Left lobe of liver (tissue), 2 donors: ENCODE measurements at places on chromosomes 2 and 18. TPM values are rescaled to one million over a fixed set of nuclear protein-coding genes. Genes with fewer than 3 reads are reported as not detected.
A peak's percentile ranks its signal among the peaks of the same experiment; 100 is the strongest.

RIT2 gene
- total RNA-seq = not detected

UGT1A4 gene
- 454 TPM for total RNA-seq

ZCCHC2 gene
- total RNA-seq = 23.9 TPM

DRC1 gene
- not detected for total RNA-seq

GRCh38 chr2:203280428-203281064 lies 41.7 kb downstream of the CYP20A1 start:
- no peak for DNase-seq

CHMP1B gene
- 12.9 TPM for total RNA-seq

ZBTB7C gene
- total RNA-seq = 1.2 TPM

MYO7B gene
- total RNA-seq = 0.63 TPM

DNA sequence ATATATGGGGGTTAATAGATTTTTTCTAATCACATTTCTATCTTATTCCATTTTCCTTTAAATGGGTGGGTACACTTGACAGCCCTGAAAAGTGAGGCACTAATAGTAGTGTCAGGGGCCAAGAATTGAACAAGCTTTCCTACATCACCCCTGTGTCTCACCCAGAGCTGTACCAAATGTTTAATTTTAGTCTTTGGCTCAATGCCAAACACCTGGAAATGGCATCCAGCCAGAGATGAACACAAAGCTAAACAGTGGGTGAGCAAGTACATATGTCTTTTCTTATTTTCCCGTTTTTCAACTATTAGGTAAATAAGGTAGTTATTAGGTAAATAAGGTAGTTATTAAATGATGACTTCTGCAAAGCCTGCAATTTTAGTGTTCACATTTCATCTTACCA lies 276.3 kb upstream of the ERBB4 start:
- no peak for DNase-seq

DNA sequence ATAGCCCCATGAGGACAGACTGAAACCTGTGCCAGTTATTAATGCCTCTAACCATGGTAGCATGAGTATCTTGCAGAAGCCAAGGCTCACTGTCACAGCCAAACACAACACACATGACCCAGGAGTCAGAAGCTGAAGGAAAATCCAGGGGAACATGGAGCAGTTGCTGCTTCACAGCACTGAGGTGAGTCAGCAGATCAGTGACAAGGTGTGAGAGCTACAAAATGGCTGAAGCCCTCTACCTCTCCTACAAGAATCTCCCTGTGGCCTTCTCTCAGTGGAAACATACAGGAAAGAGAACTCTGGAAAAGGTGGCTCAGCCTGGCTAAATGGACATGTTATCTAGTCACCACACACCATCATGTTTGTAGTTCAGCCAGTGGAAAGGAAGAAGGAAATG lies 93.5 kb downstream of the NAB1 start:
- DNase-seq = no peak

DNA sequence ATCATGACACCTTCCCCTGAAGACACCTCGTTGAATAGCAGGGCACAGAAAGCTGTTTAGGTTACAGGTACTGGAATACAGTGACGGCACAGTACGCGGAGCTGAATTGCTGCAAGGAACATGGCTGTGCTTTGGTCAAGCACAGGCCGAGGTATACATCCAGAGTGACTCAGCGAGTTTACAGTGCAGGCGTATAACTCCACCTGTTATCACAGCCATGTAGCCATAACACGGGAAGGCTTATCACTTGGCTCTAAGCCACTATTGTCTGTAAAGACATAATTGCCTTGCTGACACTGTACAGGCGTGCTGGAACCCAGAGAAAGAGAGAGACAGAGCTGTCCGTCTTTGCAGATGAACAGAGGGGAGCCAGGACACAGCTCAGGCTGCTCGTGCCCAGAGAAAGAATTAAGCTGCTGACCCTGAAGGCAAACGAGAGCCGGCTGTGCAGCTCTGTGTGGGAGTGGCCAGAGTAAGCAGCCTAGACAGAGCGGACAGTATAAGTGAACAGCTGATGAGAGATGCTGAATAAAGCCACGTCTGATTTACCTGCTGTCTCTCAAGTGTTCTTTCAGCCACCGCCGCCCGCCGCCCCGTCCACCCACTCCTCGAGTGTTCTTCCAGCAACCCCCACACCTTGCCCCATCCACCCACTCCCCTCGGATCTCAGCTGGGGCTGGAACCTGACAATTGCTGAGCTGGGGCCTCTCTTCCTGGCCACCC lies 87.3 kb upstream of the PPP1CB start:
- DNase-seq = no peak

ELAC1 gene
- 5.2 TPM for total RNA-seq

DNA sequence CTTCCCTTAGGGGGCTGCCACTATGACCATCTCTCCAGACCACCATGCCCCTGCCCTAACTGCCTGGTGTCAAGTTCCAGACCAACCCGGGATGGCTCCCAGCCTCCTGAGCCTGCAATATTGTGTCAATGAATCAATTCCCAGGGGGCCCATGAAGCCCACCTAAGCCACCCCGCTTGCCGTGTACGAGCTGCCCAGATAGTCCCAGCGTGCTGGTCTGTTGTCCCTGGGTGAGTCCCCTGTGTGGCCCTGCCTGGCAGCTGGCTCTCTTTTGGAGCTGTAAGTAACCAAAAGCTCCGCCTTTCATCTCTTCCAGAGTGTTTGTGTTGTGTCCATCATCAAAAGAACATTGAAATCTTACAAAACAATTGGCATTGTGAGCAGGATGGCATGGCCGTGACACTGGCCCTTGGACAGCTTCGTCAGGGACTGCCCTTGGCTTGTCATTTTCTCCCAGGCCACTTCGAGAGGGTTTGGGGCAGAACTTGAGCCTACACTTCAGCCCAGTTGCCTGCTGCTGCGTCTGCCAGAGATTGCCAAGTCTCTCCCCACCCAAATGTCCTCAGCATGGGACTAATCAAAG lies 11.3 kb upstream of the MAL start:
- DNase-seq = no peak

DNA sequence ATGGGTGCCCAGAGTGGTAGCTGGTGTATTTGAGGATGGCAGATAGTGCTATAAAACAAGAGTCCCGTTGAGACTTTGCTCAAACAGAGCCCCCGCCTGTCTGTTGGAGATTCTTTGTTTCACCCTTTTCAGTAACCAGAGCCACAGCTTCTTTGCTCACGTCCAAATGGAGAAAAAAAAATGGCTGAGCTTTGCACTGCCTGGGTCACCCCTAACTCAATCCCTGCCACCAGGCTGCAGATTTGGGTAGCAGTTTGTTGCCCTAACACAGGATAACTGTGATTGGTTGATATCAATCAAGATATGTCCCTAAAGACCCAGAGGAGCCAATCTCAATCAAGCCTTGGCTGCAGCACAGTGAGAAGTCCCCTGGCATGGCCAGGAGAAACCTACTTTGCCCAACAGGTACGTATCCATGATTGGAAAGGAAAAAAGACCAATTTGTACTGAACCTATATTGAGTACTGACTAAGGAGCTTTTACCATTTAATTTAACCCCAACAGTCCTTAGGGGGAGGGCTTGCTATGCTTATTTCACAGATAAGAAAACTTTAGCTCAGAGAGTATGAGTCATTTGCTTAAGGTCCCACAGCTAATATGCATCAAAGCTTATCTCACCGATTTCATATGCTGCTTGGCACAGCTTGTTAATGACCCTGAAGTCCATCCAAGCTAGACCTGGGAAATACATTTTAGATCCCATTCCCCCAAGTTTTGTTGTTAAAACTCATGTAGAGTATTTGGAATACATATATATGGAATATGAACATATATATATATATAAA lies 72.0 kb upstream of the SH3BP4 start:
- no peak for DNase-seq

- peak; percentile 60 for DNase-seq
Measured at GRCh38 chr2:75517547-75518230, 43.0 kb downstream of the EVA1A start.

GRCh38 chr2:237790353-237790752 lies 8.2 kb upstream of the RBM44 start:
- no peak for DNase-seq

IL36A gene
- total RNA-seq = not detected

GRCh38 chr2:165471349-165471950 lies 2.0 kb downstream of the CSRNP3 start:
- DNase-seq = no peak

DNA sequence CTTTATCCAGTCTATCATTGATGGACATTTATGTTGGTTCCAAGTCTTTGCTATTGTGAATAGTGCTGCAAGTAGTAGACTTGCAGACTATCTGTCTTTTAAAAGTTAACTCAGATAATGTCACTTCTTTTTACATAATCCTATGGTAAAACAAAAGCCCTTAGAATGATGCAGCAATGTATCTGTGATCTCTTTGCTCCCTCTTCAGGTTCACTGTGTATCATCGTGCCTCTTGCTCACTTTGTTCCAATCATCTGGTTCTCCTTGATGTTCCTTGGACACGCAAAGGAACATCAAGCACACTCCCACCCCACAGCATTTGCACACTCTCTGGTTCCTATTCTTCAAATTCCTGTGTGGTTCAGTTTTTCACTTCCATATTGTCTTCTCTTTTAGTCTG lies 472.5 kb upstream of the ZNF804A start:
- no peak for DNase-seq

CCDC178 gene
- not detected for total RNA-seq

GRCh38 chr18:45958027-45958426 lies 9.1 kb downstream of the EPG5 start:
- no peak for DNase-seq

GRCh38 chr2:217626926-217627325 lies 375.9 kb downstream of the TNS1 start:
- no peak for DNase-seq

DNA sequence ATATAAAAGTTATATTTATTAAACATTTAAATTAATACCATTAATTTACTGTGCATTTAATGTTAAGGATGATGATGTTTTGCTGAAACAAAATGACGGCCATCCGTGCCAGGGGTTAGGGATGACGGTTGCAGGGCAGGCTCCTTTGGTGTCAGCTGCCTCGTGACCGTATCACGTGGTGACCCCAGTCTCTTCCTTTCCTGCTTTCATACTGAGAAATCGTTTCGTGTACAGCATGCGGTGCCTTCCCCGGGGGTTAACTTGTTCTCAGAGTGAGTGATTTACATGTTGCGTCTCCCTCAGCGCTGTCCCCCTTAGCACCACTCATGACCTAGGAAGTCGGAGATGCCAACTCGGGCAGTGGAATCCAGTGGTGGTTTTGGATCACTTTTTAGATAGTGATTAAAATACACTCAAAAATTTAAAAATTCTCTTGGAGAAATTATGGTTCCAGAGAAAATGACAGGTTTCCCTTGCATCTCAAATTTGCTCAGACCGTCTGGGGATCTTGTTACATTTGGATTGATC lies 290.8 kb downstream of the GBX2 start:
- no peak for DNase-seq

DNA sequence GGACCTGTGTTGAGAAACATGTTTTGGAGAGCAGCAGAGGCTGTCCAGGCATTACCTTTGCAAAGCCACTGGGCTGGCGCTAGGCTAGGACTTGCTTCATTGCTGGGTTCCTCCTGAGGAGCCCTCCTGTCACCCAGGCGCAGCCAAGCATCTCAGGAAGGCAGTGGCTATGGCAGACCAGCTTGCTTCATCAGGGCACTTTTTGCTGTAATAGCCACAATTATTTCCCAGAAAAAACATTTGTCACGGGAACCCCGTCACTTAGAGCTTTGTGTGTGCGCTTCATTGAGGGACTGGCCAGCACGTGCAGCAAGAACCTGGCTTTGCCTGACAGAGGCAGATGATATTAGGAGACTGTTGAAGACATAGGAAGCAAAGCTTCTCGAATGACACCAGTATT lies 36.4 kb downstream of the SLC20A1 start:
- DNase-seq = no peak

- DNase-seq = no peak
Measured at GRCh38 chr2:165718610-165719210, 75.3 kb downstream of the GALNT3 start.

DNA sequence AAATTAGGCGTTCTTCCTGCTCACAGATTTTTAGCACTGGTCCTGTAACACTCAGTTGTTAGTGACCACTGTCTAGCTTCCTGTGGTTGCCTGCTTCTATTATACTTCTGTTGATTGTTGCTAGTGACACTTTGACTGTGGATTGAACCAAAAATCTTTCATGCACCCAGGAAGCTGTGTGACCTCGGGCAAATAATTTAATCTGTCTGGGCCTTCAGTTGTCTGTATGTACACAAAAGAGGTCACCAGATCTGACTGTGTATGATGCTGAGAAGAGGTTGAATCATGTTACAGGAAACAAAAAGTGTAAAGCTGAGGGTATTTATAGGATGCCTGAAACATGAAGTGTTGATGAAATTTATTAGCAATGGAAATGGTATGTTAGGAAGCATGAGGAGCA lies 12.7 kb downstream of the ICOS start:
- no peak for DNase-seq

BIN1 gene
- total RNA-seq = 28.6 TPM

UGT1A10 gene
- 0.45 TPM for total RNA-seq

- DNase-seq = no peak
Measured at GRCh38 chr2:72603481-72603880, 222.4 kb downstream of the EXOC6B start.

DNA sequence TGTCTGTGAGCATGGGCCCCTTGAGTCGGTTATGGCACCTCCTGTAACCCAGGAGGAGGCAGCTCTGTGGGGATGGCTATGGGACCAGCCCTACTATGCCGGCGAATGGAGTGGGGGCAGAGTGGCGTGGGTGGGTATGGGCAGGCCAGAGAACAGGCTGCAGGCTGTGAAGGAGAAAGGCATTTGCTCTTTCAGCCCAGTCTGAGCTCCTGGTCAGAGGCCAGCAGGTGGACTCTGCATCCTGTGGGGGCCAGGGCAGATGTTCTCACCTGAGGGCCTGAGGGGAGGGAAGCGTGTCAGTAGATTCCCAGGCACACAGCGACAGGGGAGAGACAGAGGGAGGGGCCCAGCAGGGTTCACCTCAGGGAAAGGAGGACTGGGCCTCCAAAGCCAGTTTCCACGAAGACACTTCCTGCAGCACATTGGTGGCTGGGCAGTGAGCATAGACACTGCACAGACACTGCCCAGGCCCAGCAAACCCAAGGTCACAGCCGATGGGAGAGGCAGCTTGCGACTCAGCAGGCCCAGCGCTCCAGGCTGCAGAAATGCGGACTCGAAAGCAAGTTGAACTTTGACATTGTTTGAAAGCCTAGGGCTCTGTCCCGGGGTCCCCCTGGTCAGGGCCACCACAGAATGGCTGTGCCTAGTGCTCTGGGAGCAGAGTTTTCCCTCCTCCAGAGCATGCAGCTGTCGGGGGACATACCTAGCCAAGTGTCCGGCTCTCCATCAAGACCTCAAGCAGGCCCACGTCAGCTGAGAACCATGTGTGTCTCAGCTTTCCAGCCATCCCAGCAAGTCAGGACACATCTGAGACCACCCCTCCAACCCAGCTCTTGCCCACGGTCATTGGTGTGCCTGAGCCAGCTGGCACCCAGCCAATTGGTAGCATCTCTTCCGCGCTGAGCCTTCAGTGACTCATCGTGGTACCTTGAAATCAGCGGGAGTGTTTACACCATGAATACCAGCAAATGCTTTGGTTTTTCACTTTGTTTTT lies 53.8 kb downstream of the TGOLN2 start:
- no peak for DNase-seq

HJURP gene
- 0.50 TPM for total RNA-seq
